Activated naive CD8-positive, alpha-beta T cell treated with anti-CD3 and anti-CD28 coated beads, Interleukin-2, amount 50 U/mL, for 16 hours (primary cell): ENCODE measurements at places on chromosomes 11 and 22.

DNA sequence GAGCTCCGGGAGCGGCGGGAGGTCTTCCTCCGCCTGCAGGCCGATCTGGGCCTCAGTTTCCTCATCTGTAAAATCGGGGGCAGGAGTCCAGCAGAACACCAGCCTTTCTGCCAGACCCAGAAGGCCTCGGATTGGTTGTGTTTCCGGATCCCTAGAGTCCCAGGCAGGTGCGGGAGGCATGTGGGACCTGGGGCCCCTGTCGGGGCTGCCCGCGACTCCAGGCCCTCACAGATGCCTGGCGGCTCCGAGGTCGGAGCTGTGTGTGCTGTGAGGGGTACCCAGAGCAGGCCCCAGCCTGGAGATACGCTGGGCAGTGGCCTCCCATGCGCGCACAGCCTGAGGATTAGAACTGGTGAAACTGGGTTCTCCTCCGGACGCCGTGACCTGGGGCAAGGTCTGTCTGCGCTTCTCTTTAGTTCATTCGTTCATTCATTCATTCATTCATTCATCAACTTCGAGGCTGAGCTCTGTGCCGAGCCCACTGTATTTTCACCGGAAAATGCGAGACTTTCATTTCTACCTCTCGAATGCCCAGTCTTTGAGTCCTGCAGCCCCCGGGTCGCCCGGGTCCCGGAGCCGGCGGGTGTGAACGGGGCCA, 24.6 kb downstream of the FLRT1 start:
- no peak for DNase-seq

GRCh38 chr11:115222218-115222862, 281.9 kb downstream of the CADM1 start:
- no peak for DNase-seq

- DNase-seq = no peak
Measured at GRCh38 chr11:2651826-2652271, 47.9 kb downstream of the KCNQ1OT1 start.

DNA sequence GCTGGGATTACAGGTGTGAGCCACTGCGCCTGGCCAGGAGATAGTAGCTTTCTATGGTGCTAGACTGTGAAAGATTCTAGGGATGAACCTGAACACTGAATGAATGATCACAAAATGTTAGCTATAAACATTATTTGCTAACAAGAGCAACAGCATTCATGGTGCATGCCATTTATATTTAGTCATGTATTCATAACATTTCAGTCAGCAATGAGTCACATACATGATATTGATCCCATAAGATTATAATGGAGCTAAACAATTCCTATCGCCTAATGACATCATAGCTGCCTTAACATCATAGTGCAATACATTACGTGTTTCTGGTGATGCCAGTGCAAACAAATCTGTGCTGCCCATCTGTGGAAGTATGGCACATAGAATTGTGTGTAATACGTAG, 164.1 kb downstream of the ARHGAP42 start:
- no peak for DNase-seq

GRCh38 chr22:44730022-44730393, 22.4 kb upstream of the ARHGAP8 start:
- no peak for DNase-seq

GRCh38 chr11:44427432-44427831, 117.5 kb upstream of the ALX4 start:
- no peak for DNase-seq

DNA sequence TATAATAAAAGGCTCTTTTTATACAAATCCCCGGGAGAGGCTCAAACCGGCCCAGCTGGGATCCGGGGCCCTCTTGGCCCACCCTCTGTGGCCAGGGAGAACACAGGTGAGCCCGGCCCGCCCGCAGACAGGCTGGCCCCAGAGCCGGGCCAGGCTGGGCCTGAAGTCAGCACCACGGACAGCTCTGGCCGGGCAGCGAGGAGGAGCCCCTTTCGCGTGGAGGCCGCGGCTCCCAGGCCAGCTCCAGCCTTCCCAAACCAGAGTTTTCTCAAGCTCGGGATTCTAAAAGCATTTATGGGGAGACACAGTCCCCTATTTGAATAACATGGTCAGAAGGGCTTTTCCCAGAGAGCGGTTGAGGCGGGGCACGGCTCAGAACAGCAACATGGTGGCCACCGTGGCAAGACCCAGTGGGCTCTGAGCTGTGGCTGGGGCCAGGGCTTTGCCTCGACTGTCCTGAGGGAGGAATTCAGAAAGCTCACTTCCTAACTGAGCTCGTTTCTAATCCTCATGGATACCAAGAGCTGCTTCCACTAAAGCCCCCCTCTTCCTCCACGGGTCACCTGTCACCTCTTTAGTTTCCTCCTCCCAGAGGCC, 115.4 kb downstream of the BRD1 start:
- DNase-seq = no peak

DNA sequence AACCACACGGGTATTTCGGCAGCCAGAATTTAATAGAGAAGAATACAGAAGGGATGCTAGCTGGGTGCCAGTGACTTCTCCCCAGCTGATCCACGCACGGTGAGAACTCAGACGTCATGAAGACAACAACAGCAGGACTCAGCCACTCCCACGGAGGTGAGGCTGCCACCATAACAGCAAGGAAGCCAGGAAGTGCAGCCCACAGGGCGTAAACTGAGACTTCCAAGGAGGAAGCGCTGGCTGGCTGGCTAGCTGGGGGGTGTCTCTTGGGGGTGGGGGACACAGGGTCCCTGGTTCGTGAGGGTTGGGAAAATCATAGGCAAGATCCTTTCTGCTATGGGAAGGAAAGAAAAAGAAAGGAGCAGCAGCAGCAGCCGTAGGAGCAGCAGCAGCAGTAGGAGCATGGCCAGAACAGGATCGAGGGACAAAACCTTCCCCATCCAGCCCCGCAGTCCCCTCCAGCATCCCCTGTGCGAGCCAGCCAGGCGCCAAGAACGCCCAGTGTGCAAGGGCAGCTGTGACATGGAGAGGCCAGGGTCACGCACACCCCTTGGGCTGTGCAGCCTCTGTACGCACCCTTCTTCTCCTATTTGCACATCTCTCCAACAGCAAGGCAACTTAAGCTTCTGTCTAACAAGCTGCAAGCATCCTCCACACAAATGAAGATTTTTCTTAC, 49.6 kb upstream of the SHANK2 start:
- no peak for DNase-seq

- DNase-seq = no peak
Measured at GRCh38 chr11:82959987-82960778, 58.6 kb downstream of the DDIAS start.

DNA sequence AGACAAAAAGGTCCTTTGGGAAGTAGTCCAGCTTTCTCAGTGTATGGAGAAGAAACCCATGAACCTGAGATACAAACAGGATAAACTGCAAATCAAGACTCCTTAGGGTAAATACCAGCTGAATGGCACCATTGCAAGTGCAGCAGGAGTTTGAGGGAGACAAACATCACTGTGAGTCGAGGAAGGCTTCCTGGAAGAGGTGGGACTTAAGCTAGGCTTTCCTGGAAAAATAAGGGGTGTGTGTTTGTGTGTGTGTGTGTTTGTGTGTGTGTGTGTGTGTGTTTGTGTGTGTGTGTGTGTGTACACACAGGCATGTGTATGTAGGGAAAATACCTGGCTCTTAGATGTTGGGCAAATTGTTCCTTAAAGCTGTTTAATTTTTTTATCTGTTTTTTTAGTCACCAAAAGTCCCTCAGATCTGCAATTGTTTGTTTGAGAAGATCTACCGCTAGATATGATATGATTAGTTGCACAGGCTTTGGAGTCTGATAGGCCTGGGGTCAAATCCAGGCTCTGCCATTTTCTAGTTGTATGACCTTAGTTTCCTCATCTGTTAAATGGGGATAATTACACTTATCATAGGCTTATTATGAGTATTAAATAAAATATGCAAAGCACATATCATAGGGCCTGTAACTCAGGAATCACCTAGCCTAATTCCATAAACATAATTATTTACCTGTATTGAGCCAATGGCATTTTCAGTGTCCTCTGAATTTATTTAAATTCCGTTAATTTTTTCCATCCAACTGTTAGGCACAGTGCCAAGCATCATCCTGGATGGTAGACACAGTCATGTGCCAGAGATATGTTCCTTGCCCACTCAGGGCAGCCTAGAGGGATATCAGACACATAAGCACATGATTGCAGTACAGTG, 85.6 kb upstream of the EED start:
- DNase-seq = no peak

DNA sequence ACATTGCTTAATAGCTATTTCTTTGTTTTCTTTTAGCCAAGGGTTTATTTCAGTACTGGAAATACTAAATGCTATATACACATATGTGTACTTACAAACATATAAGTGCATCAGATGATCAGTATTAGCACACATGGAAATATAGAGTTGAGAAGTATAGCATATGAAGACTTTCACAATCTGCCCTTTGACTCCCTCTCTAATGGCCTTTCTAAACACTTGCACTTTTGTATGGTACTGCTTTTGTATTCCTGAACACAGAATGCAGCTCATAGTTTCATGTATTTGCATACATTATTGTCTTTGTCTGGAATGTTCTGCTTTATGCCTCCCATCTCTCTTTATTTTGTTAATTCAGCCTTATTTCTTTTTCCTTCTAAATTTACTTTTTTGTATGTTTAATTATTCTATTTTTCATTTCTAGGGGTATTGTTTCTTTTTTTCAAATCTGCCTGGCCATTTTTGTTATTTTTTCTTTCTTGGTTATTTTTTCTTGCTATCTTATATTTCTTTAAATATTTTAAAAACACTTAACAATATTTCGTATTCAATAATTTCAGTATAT, 28.8 kb downstream of the ACER3 start:
- no peak for DNase-seq

DNA sequence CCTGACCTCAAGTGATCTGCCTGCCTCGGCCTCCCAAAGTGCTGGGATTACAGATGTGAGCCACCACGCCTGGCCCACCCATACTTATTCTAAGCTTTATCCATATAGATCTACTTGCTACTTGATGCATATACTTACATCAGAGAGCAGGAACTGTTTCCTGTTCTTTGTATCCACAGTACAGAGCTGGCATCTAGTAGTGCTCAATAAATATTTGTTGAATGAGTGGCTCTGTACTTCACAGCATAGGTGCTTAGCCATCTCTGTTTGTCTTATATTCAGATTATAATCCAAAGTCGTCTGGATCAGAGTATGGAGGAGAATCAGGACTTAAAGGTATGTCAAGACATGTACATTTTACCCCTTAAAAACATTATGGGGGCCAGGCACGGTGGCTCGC, 38.6 kb upstream of the DLAT start:
- DNase-seq = no peak

- no peak for DNase-seq
Measured at GRCh38 chr11:15909937-15910598, 446.3 kb downstream of the SOX6 start.

GRCh38 chr11:121808096-121808495, 307.9 kb downstream of the BLID start:
- no peak for DNase-seq

DNA sequence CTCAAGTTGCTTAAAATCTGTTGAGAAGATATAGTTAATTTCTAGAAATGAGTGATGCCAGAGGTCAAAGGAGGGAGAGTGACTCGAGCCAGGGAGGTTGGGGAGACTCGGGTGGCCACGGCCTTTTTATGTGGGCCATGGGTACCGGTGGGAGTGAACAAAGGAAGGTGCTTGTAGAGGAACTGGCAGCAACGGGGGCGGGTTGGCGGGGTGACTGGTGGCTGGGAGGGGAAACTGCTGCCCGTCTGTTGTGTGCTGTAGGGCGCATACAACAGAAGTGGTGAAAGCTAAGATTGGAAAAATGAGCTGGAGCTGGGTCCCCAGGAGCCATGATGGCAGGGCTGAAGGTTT, 5.4 kb downstream of the DAGLA start:
- DNase-seq = no peak

GRCh38 chr11:32374261-32374711, 61.1 kb downstream of the WT1 start:
- no peak for DNase-seq

DNA sequence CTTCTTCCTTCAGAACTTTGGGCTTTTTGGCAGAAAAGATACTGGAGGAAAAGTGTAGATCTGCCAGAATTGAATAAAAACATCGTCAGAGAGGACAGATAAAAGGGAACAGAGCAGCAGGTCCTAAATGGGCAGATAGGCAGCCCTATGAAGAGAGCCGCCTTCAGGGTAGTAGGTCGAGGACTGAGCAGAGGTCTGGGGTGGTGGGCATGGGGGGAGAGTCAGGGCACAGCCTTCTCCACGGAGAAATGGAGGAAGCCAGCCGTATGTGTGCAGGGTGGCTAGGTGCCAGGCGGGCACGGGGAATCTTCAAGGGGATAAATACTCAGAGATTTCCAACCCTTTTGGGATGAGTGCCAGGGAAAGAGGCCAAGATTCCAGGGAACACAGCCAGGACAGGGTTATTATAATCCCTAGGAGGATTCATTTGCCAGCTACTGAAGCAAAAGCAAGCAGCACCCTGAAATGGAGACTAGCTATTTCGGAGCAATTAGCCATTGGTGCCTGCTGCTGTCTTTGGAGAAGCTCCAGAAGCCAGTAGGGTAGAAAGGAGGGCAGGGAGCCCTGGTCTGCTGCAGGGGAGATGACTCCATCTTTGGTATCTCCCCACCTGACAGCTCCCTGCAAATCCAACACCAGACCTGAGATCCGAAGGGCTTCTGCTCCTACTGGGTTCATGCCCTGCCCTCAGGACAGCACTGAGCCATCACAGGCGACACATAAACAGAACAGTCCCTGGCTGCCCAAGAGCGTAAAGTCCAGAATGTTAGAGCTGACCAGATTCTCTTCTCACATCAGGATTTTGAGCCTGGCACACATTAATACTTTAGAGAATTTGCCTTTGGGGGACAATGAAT, 174.5 kb upstream of the NTM start:
- DNase-seq = no peak

DNA sequence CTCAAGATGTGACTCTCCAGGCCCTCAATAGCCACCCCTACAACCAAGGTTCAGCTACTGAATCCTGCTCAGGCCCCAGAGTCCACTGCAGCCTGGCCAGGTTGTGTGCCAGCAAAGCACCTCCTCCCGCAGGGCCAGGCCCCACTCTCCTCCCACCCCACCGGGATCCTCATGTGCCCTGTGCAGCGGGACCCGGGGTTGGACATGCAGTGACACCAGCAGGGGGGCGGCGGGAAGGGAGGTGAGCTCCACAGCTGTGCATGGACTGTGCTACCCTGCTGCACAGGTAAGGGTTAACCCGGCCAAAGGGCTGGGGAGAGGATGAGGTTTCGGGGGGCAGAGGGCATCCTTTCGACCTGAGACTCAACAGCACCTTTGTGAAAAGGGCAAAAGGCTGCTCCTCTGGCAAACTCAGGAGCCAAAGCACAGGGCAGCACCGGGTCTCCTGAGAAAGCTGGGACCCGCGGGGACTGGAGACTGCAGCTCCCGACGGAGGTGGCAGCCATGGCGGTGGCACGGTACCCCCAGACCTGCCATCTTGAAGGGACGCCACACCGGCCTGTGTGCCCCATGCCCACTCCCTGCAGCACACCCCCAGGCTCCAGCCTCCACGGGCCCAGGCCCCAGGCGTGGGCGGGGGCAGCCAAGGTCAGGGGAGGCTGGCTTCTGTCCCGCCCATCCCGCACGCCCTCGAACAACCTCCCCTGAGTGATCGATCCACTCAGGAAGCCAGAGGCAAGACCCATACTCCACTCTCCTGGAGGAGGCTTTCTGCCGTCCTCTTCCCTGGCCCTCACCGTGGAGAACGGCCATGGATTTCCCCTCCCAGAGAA, 10.6 kb downstream of the PLXNB2 start:
- no peak for DNase-seq

GRCh38 chr11:103888541-103888951, 147.9 kb upstream of the DDI1 start:
- no peak for DNase-seq
